ENCODE measurements at places on chromosomes 7 and 10. TPM values are rescaled to one million over a fixed set of nuclear protein-coding genes. Genes with fewer than 3 reads are reported as not detected.
A peak's percentile ranks its signal among the peaks of the same experiment; 100 is the strongest.

The HOGA1 gene
- not detected for total RNA-seq

The CTTNBP2 gene
- total RNA-seq: not detected

DNA sequence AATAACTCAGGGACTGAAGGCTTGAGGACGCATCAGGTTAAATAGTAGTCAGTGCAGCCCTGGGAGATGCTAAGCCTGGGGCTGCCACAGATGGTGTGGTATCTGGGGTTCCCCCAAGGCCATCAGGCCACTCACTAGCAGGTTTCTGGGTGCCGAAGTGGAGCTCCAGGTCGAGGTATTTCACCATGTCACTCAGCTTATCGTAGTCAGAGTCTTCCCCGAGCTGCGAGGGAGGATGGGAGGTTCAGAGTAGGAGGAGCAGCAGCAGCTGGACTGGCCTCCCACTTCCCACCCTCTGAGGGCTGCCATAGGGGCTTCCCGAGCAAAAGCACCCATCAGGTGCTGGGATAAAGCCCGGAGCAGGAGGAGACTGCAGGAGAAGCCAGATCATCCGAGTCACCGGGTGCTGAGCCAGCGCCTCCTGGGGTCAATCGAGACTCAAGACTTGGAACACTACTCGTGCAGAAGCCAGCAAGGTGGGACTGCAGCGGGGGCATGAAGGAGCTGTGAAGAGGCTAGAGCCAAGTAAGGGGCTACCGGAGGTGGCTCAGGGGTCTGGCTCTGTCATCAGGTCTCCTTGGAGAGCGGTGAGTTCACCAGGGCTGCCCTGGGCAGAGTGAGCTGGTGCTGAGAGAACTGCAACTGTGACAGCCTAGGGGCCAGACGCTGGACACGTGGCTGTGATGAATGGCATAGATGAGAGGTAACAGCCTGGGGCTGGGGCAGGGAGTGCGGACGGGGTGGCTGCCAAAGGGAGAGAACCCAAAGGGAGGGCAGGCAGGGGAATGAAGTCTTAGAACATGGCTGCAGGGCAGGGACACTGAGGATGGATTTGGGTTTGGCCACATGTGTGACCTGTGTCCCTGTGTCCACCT lies 45.3 kb downstream of the GRID2IP start:
- no peak overlapping the region for H3K4me3 ChIP-seq
- DNase-seq: no peak
- no peaks in the 10 kb centered on the region for H3K27me3 ChIP-seq
- peaks cover 4% of the 10 kb centered on the region for H3K4me1 ChIP-seq
- H3K36me3 ChIP-seq: no peaks in the 10 kb centered on the region

DNA sequence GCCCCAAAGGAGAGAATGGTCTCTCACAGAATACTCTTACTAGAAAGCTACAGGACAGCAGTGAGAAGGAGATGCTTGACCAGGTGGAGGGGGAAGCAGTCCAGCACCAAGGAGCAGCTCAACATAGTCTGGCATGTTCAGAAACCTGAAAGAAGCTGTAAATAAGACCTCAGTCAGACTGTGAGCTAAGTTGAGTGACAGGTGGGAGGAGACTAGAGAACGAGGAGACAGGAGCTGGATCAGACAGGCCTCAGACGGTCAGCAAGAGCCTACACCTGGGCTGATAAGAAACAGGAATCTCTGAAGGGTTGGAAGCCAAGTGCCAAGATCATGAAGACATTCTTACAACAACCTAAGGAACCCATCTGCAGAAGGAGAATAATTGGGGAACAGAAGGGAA lies 54.5 kb downstream of the ELMO1 start:
- DNase-seq: no peak
- no peak overlapping the region for H3K4me3 ChIP-seq
- H3K4me1 ChIP-seq: no peaks in the 10 kb centered on the region
- H3K36me3 ChIP-seq: no peaks in the 10 kb centered on the region
- no peaks in the 10 kb centered on the region for H3K27me3 ChIP-seq

- no peaks in the 10 kb centered on the region for H3K4me1 ChIP-seq
- no peak for DNase-seq
- H3K27ac ChIP-seq: no peak overlapping the region
- no peaks in the 10 kb centered on the region for H3K36me3 ChIP-seq
- H3K4me3 ChIP-seq: no peak overlapping the region
These were observed 12.0 kb downstream of the EEPD1 start for GRCh38 chr7:36165059-36165458.

- no peak for DNase-seq
- H3K36me3 ChIP-seq: no peaks in the 10 kb centered on the region
- H3K4me1 ChIP-seq: no peaks in the 10 kb centered on the region
- no peak overlapping the region for H3K27ac ChIP-seq
These were observed 79.0 kb downstream of the COBL start for GRCh38 chr7:51237446-51238133.

GRCh38 chr7:50329775-50330174 lies 25.3 kb downstream of the IKZF1 start:
- no peak for DNase-seq
- H3K4me1 ChIP-seq: no peaks in the 10 kb centered on the region
- H3K4me3 ChIP-seq: no peak overlapping the region
- H3K27me3 ChIP-seq: 0 out of 2 replicates have a peak, but pooled peaks cover 3% of the 10 kb centered on the region

GRCh38 chr7:4830176-4830575 lies 31.7 kb downstream of the PAPOLB start:
- H3K4me1 ChIP-seq: no peaks in the 10 kb centered on the region
- H3K36me3 ChIP-seq: no peaks in the 10 kb centered on the region
- peak; percentile 63 for DNase-seq
- H3K27ac ChIP-seq: no peak overlapping the region
- H3K4me3 ChIP-seq: no peak overlapping the region

DNA sequence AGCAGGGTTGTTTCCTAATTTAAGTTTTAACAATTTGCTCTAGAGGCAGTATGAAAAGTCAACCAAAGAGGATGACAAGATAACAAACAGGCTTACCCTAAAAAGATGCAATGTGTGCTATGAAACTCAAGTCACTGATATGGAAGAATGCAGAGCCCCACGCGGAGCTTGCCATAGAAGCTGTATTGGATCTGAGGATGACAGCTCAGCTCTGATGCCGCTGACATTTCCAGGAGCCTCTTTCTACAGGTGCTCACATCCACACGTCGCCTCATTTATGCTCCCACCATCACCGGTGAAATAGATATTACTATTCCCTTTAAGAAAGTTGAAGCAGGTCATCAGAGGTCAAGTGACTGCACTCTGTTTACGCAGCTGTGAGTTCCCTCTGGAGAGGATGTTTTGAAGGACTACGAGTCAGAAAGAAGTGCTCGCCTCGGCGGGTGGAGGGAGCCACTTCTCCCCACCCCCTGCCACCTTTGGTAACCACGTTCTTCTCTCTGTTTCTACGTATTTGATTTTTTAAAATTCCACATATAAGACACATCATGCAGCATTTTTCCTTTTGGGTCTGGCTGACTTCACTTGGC lies 275.4 kb downstream of the GLRX3 start:
- H3K27me3 ChIP-seq: no peaks in the 10 kb centered on the region
- H3K36me3 ChIP-seq: no peaks in the 10 kb centered on the region
- H3K4me3 ChIP-seq: no peak overlapping the region
- no peak overlapping the region for H3K27ac ChIP-seq
- DNase-seq: peak; percentile 10

The OR2A5 gene
- not detected for total RNA-seq

DNA sequence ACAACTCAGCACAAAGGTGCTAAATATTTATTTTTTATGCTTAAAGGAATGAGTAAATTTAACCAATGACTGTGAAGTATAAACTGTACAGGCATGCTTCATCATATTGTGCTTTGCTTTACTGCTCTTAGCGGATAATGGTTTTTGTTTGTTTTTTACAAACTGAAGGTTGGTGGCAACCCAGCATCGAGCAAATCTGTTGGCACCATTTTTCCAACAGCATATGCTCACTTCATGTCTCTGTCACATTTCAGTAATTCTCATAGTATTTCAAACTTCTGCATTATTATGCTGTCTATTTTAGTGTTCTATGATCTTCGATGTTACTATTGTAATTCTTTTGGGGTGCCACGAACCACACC lies 22.8 kb downstream of the BRAF start:
- H3K4me3 ChIP-seq: no peak overlapping the region
- H3K27ac ChIP-seq: no peak overlapping the region
- no peak for DNase-seq
- H3K4me1 ChIP-seq: peaks cover 5% of the 10 kb centered on the region
- H3K36me3 ChIP-seq: peaks cover 3% of the 10 kb centered on the region
- no peaks in the 10 kb centered on the region for H3K27me3 ChIP-seq

The AGR2 gene
- not detected for total RNA-seq

The DYNC1I1 gene
- 3.9 TPM for total RNA-seq
